ENCODE measurements at places on chromosomes 2 and 18.

DNA sequence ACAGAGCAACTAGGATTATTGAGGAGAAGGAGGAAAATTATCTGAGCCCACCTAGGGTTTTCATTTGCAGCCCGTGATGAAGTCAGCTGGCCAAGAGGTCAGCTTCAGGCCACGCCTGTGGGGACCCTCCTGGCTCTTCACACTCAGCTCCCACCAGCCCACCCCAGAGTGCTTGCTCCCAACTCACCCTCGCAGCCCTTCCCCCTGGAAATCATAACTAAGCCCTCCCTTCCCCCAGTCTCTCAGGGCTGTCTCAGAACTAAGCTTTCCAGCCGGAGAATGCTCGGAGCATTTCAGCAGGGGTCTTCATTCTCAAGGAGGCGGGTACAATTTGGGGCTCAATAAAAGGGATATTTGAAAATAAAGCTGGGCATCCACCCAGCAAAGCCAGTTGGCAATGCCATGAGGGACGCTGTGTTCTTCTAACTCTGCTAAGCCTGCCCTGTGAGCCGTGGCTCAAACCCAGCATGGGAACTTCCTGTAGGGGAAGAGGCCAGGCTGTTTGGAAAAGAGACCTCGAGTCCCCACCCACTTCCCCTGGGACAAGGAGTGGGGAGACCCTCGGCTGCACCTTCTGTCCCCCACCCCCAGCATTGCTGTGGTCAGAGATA lies 194.9 kb downstream of the CTIF start:
- DNase-seq: no peak

- no peak for DNase-seq
Measured at GRCh38 chr2:169693360-169693759, 845 bp downstream of the CFAP210 start.

GRCh38 chr2:7031547-7032245 lies 114.5 kb downstream of the RNF144A start:
- no peak for DNase-seq

DNA sequence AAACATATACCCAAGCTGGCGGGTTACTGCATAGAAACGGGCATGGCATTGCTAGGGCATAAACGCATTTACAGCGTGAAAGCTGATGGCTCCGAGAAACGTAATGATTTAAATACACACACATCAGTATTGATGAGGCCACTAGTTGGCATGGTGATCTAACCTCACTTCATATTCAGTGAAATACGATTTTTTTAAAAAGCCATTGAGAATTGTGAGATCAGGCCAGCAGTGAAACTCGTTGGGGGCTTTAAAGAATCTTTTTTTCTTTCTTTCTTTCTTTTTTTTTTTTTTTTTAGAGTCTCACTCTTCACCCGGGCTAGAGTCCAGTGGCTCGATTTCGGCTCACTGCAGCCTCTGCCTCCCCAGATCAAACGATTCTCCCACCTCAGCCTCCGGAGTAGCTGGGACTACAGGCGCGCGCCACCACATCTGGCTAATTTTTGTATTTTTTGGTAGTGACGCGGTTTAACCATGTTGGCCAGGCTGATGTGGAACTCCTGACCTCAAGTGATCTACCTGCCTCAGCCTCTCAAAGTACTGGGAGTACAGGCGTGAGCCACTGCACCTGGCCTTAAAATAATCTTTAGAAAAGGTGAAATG lies 2.4 kb upstream of the SMAD7 start:
- DNase-seq: no peak

DNA sequence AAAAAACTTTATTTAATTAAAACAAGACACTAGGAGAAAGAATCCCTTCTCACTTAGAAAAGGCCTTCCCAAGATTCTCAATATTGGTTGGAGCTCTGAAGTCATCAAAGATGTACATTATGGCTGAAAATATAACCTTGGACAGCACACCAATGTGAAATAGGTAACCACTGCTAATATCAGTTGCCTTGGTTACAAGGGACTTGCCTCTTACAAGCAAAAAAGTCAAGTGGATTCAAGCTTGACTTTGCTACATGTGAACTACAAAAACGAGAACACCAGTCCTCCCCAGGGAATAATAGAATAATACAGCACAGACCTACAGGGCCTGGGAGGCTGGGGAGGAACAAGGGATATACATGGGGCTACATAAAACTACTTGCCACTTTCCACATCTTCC lies 46.1 kb downstream of the NABP1 start:
- DNase-seq: no peak

DNA sequence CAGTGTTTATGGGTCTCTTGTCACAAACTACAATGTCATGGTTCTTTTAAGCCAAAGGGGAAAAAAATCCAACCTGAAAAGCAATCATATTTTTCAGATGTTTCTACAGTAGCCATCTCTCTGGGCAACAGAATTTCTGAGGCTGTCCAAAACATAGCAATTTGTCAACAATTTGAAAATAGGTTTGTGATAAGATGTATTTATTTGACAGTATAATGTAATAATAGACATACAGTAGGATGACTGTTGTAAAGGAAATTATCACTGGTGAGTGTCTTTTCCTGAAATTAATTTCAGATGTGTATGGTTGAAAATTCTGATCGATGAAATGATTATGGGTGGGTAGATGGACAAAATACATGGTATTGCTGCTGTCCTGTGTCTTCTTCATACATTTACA lies 1230.1 kb upstream of the CDH2 start:
- DNase-seq: no peak

DNA sequence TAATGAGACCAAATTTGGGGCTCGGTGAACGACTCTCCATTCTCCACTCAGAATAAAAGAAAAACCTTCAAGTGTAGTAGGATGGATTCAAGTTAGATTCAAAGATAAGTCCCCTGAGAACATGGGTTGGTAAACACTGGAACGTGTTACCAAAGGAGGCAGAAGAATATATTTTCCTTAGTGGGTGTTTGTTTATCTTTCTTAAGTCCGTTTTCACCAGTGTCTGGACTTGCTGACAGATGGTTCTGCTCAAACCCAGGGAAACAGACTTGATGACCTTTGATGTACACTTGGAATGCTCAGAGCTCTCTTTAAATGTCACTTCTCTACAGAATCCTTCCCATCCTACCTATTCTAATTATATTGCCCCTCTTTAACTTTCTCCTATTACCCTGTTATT lies 310.3 kb upstream of the ZNF521 start:
- no peak for DNase-seq

DNA sequence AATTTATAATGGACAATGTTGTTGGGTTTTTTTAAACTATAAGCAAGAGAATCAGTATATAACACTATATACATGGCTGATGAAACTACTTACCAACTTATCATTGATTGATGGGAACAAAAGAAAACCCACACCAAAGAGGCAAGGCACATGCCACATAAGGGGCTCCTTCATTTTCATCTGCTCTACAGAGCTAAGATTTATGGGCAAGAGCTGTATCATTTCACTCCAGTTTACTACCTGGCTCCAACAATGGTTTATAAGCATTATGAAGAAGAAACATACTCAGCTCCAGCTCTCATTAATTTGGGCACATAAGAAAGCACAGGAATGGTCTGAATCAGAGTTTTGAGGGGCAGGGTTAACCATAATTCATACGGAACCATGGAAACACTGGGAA lies 283.3 kb downstream of the AGPS start:
- no peak for DNase-seq

DNA sequence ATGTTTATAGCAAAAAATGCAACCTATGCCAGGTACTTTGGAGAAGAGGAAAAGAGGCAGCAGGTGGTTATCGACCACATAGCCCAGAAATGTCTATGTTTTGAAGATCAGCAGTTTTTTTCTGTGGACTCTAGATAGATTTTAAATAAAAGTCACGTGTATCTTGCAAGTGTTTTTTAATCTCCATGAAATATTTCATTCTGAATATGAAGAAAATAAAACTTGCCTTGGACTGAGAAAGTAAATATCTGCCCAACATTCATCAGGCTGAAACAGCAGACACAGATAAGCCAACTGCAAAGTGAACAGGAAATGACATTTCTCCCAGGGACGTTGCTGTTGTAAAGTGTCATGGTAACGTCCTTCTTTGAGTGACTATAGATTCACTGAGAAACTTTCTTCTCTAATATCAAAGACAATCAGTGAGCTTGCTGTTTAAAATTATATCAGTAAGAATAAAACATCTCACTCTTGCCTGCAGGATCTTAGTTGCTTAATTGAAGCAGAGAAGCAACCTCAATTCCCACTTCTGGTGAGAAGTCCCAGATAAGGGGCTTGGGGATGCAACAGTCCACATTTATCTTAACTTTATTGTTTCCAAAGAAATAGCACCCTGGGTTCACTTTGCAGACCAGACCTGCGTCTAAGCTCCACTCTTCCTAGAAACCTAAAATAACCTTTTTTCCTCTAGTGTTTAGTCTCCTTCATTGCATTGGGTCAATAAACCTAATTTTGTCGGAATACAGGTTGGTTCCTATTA lies 6.3 kb downstream of the MYOM1 start:
- DNase-seq: no peak

- DNase-seq: no peak
Measured at GRCh38 chr2:97870396-97870843, 125.3 kb downstream of the TMEM131 start.

DNA sequence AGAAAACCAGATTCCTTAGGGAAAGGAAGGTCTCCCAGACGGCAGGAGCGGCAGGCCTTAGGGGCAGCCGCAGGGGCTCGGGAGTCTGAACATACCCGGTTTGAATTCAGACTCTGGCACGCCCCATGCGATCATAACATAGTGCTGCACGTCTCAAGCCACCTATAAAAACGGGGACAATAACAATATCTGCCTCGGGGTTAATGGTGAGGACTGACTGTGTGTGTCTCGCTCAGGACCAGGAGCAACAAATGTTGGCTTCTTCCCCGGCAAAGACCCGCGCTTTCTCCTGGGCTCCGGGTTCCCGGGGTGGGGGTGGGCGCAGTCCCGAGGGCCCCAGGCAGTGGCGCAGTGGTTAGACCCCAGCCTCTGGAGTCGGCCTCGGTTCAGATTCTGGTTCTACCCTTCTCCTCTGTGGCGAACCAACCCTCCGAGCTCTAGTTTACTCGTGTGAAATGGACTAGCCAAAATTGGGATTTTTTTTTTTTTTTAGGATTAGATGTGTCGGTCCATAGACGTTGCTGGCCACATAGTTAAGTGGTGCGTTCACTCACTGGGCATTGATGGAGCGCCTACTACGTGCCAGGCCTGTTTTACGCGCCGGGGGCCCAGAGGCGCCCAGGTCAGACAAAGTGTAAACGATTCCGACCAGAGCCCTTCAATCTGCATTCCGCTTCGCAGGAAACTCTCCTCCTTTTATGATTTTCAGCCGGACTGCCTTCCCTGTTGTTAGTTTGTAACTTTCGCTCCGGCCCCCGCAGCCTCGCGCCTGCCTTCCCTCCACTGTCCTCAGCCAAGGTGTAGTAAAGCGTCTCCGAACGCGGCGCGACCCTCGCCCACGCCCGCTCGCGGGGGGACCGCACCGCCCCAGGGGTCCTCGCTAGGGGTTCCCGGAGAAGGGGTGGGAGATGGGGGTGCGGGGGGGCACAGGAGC lies 820 bp upstream of the SH3BP4 start:
- no peak for DNase-seq

DNA sequence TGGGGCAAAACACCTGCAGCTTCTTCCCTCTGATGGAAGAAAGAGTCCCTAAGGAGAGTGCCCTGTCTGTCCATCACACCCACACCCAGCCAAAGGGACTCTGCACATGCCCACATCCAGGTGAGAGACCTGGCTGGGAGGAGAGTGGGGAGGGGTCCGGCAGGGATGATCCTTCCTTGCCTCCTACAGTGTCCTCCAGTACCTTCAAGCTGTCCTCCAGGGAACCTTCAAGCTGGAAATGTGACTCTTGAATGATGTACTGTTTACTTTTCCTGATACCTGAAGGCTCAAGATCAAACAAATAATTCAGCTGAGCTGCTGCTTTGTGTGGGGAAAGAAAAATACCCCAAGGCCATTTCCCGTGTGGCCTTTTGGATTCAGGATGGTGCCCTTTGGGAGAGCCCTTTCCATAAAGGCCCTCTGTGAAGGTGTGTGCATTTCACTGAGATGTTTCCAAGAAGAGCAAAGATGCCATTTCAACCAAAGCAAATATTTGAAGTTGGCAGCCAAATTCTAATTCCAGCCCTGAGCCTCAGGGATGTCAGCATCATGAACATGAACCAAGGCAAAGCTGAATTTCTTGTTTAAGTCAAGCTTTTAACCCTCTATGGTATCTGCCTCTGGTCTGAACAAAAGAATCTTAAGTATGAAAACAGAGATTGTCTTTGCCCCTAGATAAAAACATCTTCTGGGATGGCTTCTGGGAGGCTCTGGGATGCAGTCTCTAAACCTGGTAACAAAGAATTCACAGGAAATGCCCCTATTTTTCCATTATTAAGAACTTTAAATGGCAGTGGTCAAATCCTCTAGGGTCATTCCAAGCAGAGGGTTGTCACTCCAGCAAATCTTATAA lies 11.1 kb downstream of the EVA1A start:
- no peak for DNase-seq

DNA sequence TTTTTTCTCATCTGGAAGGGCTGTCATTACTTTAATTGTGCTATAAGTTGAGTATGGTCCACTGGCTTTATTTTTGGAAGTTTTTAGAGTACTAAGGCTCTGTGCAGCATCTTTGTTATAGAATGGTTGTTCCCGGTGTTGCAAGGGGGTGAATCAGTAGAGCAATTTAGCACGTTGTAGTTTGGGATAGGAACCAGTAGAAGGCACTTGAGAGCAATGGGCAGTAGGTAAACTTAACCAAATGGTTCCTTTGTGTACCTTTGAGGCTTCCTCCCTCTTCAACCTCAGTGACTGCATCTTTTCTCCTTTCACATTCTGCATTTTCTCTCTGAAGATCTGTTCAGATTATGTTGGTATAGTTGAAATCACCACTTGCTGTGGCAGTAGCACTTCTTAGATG lies 238.2 kb upstream of the SYT4 start:
- no peak for DNase-seq

- no peak for DNase-seq
Measured at GRCh38 chr2:32484937-32485336, 128.1 kb downstream of the BIRC6 start.

GRCh38 chr18:24397131-24397693 lies 412 bp downstream of the OSBPL1A start:
- DNase-seq: peak; percentile 34

DNA sequence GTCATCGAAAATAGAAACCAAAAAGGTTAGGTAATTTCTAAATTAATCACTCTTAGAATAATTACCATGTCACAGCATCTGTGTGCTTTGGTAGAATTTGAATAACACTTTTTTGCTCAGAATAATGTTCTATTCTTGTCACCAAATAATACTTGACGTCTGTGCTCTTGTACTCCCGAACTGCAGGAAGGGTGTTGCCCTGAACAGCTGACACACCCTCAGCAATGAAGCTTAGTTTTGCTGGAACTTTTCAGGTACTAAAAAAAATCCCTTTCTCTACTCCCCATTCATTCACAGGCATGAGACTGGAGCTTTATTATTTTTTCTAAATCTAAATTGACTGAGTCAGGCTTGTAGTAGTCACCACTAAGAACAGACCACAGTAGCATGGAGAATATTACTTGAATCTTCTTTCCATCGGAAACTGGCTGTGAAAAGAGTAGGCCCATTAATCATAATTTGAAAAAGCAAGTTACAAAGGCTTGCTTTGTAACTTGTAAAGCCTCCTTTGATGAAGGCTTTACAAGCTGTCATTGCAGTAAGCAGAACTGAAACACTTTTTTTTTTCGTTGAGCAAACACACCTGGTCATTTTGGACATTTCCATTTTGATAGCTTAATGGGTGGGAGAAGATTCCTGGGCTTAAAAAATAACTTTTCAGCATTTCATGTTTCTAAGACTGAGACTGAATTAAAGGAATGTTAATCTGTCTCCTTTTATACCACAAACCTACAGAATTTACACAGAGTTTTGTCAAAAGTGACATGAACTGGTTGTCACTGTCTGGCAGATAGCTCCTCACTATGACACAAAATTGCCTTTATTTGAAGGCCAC lies 70.3 kb upstream of the PELI1 start:
- no peak for DNase-seq

All from mesothelial cell of epicardium (in vitro differentiated cells).